ENCODE measurements at places on chromosomes 1 and 21. TPM values are rescaled to one million over a fixed set of nuclear protein-coding genes. Genes with fewer than 3 reads are reported as not detected.

The KRTAP12-2 gene
- total RNA-seq: not detected

The ACTA1 gene
- total RNA-seq: not detected

- H3K27ac ChIP-seq: no peak overlapping the region
- DNase-seq: no peak
- peaks cover 7% of the 10 kb centered on the region for H3K27me3 ChIP-seq
- H3K4me3 ChIP-seq: no peak overlapping the region
Observed at GRCh38 chr1:101275672-101276071, 38.9 kb downstream of the S1PR1 start.

The S100A7A gene
- total RNA-seq: not detected

DNA sequence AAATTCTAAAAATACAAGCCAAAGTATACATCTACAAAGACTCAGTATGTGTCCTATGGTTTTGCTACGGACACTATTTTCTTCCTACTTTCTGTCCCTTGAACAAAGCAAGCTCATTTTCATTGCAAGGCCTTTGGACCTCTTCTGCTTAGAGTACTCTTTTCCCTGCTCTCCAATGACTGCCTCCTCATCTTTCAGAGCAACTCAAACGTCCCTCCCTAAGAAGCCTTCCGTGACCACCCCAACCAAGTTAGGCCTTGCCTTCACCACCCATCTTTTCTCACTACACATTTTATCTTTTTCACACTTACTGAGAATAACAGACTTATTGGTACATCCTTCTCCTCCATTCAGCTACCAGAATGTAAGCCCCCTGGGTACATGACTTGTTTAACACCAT lies 39.9 kb downstream of the ENAH start:
- no peak overlapping the region for H3K4me3 ChIP-seq
- H3K4me1 ChIP-seq: no peaks in the 10 kb centered on the region
- no peaks in the 10 kb centered on the region for H3K27me3 ChIP-seq
- peak overlapping the region; percentile 59 for H3K27ac ChIP-seq
